Cortex of kidney (tissue), 1 donor: ENCODE measurements at places on chromosomes 12 and 14.

DNA sequence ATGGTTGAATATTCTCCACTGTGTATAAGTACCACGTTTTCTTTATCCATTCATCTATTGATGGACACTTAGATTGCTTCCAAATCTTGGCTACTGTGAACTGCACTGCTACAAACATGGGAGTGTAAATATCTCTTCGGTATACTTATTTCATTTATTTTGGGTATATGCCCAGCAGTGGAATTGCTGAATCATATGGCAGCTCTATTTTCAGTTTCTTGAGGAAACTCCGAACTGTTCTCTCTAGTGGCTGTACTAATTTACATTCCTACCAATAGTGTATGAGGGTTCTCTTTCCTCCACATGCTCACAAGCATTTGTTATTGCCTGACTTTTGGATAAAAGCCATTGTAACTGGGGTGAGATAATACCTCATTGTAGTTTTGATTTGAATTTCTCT, 623.1 kb upstream of the LRFN5 start:
- no peak for DNase-seq

DNA sequence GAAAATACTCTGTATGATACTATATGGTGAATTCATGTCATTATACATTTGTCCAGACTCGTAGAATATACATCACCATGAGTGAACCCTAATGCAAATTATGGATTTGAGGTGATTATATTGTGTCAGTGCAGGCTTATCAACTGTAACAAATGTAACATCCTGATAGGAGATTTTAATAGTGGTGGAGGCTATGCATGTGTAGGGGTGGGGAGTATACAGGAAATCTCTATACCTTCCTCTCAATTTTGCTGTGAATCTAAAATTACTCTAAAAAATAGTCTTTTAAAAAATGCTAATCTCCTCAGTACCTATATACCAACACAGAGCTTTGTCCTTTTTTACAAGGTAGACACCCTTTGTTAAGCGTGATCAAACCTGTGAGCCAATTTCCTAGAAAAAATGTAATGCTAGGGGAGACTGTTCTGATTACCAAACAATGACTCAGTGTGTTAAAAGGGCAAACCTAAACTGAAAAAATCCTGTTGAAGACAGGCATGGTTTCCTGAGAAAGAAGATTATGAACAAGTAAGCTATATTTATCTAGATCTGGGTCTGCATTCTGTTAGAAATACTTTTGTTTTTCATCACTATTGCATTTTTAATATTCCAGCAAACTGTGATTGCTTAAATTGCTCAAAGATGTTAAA, 170.9 kb downstream of the DUSP6 start:
- DNase-seq: no peak

DNA sequence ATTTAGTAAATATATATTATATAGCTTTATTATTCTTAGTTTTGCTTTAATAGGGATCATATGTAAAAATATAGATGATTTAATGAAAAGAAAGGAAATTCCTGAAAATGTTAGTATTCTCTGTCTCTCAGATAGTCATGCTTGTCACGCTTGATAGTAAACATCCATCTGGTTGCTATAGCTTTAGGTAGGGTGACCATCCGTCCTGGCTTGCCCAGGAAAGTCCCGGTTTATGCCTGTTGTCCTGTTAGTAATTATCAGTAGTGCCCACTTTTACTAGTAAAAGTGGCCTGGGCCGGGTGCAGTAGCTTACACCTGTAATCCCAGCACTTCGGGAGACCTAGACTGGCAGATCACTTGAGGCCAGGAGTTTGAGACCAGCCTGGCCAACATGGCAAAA, 23.8 kb downstream of the CFAP54 start:
- no peak for DNase-seq

DNA sequence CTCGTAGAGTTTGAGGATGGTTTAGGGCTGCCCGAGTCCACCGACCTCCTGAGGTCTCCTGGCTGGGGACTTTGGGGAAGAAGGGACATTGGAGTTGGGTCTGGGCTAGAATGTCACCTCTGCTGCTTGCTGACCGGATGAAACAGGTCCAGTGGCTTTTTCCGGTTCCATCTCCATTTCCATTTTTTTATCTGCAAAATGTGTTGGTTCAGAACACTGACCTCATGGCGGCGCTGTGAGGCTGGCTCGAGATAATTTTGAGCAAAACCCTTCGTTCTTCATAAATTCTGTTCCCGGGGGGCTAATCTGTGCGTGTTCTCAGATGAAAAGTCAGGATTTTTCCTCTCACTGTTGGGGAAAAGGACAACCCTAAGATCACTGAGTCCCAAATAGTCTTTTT, 11.7 kb upstream of the MYL2 start:
- no peak for DNase-seq

GRCh38 chr14:67574806-67575205, 25.3 kb downstream of the PIGH start:
- DNase-seq: no peak

DNA sequence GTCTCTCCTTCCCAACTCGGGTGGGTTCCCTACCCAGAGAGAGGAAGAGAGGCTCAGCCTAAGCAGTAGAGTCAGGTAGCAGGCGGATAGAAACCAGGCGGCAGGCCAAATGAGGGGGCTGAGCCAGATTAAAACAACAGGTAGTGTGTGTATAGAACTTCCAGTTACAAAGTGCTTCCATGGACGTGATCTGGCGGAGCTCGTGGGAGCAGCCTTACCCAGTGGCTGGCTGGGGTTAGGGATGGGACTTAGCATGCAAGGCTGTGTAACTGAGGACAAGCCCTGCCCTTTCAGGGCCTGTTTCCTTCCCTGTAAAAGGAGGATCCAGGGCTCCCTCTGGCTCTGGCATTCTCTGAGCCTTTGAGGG, 8.3 kb downstream of the KRT80 start:
- no peak for DNase-seq

DNA sequence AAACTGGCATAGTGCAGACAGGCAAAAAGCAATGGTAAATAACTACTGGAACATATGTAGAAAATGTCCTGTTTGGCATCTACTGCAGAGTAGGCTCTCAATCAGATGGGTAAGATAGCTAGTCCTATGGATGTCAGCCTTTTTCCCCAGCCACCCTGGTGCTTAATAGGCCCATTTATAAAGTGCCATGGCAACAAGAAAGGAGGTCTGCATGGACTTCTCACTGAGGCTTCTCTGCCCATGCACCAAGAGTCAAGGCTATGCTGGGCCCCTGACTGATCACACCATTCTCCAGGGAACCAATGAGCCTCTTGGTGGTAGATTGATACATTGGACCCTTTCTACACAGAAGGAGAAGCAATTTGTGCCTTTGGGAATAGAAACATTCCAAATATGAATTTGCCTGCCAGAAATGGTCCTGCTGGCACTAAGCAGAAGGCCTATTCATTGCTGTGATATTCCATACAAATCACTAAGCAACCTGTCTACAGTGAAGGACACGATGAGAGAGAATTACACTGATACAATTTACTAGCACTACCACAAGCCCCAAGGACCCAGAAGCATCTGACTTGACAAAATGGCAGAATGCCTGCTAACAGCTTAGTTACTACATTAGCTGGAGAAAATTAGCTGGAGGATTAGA, 43.8 kb downstream of the RESF1 start:
- no peak for DNase-seq

GRCh38 chr12:67852701-67853100, 136.5 kb upstream of the IFNG-AS1 start:
- no peak for DNase-seq

GRCh38 chr12:57429473-57430111, 1.3 kb downstream of the R3HDM2 start:
- no peak for DNase-seq

- DNase-seq: no peak
Observed at GRCh38 chr14:62665286-62665685, 380.0 kb downstream of the KCNH5 start.

GRCh38 chr12:53299454-53300180, at the start of gene MYG1:
TSS of gene MYG1 (plus strand) at chr12:53299695. CDS start at chr12:53299738, 43 bp downstream.
- no peak for DNase-seq

- no peak for DNase-seq
Observed at GRCh38 chr12:79558924-79559469, 131.8 kb downstream of the PAWR start.

GRCh38 chr12:49622501-49623141, 740 bp upstream of the PRPF40B start:
- no peak for DNase-seq

GRCh38 chr14:59177262-59177661, 11.2 kb upstream of the DAAM1 start:
- no peak for DNase-seq

- no peak for DNase-seq
Observed at GRCh38 chr14:101473795-101474562, 87.3 kb upstream of the DIO3 start.

GRCh38 chr12:117523971-117524370, 162.5 kb upstream of the NOS1 start:
- DNase-seq: no peak

- DNase-seq: no peak
Observed at GRCh38 chr12:121799842-121800693, 3.7 kb upstream of the SETD1B start.

GRCh38 chr12:100375038-100375735, 18.3 kb downstream of the SLC17A8 start:
- no peak for DNase-seq

- no peak for DNase-seq
Observed at GRCh38 chr12:110426406-110426805, 22.9 kb upstream of the ANAPC7 start.

GRCh38 chr14:24680516-24680915, 46.5 kb upstream of the GZMB start:
- no peak for DNase-seq

DNA sequence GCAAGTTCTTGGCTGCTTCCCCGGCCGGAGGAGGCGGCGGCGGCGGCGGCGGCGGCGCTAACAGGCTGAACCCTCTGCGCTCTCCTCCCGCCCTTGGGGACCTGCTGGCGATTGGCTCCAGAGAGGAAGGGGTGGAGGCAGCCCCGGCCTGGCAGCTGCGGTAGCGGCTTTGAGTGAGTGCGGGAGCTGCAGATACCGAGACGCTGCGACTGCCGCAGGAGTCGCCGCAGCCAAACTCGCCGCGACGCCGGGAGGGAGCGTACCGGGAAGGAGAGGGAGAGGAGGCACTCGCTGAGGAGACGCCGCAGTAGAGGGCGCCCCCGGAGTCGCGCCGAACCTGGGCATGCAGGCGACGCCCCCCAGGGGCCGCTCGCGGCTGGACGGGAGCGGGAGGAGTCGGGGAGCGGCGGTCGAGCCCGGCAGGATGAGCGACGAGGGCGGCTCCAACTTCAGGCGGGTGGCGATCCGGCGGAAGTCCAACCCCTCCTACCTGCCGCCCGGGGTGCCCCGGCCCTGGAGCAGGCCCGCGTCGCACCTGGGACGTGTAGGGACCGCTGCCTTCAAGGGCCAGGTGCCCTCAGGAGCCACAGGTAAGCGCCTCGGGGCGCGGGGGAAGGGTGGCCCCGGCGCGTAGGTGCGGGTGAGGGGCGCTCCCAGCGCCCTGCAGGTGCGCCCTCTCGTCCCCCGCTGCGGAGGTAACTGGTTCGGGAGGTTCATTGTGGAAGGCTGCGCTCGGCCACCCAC, at the start of gene FGD4:
Gene FGD4, plus strand, starts transcription at position 189 of the 744 bp plus-strand sequence.
- peak; percentile 71 for DNase-seq

DNA sequence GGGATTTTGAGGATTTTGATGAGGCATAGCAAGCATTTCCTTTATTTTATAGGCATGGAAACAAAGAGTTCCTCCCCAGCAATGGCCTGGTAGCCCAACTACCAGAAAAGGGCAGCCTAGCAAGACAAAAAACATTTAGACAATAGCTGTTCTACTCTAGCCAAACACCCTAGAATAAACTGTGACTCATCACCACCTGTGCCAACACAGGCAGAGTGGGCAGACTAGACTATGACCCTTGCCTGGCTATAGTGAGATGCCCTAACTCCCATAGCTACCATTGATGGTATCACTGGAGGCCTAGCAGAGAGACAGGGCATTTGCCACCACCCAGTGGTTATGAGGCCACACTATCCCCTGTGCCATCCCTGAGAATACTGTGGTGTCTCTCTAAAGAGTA, 15.5 kb upstream of the CCER1 start:
- DNase-seq: no peak

DNA sequence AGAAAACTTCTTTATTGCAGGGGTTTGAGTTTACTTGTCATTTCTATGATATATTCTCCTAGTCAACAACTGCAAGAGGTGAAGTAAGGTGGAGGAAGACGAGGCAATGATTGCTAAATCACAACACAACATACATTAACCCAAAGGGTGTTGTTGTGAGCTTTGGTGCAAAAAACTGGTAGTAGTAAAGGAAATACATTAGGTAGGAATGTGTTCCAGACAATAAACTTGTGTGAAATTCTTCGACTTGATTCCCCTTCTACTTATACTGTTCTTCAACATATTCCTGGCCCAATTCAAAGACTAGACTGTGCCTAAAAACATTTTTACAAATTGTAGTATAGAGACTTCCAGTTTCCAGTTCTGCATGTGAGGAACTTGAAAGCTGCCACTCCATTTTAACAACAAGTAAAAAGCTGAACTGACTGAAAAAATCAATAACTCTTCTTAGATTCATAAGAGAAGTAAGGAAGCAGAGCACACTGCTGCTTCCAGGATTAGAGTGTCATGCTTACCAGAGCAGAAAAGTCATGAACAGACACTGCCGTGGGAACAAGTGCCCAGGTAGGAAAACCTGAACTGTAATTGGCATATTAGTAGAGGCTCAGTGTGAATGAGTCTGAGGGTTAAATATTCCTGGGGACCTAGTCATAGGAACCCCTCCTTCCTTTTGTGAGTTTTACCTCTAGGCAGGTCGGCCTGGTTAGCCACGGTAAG, 22.2 kb downstream of the COX8C start:
- no peak for DNase-seq

- no peak for DNase-seq
Observed at GRCh38 chr14:74974364-74975058, 19.1 kb upstream of the PGF start.

GRCh38 chr12:2389079-2389790, 336.4 kb downstream of the CACNA1C start:
- no peak for DNase-seq

DNA sequence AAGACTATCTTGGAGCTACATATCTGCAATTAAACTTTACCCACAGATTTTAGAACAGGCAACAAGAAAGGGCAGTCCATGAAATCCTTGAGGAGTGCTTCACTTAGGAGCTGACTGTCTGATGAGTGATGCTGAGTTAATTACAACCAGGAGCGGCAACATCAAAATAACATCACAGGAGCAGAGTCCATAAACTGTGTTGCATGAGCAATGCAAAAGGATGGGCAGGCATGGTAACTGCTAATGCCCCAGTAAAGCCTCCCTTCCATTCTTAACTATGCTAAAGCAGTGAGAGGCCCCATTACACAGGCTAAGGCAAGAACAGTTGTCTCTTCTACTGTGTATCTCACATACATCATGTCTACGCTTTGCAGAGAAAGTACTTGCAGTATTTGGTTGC, 156.6 kb downstream of the PAX9 start:
- no peak for DNase-seq

DNA sequence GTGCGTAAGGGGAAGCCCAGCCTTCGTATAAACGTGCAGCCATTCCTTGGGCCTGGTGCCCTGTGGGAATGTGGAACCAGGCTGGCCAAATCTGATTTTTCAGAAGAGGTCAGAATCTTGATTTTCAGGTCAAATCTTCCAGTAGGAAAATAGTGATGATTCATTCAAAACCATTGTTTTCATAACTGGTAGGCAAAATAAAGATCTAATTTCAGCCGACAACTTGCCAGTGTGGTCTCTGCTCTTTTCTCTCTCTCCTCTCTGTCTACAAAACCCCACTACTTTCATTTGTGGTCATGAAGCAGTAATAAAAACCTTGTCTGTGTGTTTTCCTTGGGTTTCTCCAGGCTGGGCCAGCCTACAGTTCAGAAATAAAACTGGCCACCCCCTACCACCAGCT, 135.1 kb downstream of the RBM19 start:
- no peak for DNase-seq
